ENCODE measurements at places on chromosomes 3 and 15.

DNA sequence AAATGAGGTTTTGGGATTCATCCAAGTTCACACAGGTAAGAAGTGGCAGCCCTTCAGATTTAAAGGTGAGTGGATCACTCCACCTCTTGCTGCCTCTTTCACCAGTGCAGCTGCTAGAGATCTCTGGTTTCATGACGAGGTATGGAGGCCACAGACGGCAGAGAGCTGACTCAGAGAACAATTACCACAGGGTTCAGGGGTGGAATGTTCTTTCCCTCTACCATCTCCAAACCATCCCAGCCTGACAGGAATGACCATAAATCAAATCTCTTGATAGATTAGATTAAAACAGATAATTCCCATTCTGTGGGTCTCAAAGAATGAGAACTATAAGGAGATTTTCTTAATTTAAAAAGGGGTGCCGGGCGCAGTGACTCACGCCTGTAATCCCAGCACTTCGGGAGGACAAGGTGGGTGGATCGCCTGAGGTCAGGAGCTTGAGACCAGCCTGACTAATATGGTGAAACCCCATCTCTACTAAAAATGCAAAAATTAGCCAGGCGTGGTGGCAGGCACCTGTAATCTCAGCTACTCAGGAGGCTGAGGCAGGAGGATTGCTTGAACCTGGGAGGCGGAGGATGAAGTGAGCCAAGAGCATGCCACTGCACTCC, 174.2 kb upstream of the ATP11B start:
- DNase-seq = no peak

DNA sequence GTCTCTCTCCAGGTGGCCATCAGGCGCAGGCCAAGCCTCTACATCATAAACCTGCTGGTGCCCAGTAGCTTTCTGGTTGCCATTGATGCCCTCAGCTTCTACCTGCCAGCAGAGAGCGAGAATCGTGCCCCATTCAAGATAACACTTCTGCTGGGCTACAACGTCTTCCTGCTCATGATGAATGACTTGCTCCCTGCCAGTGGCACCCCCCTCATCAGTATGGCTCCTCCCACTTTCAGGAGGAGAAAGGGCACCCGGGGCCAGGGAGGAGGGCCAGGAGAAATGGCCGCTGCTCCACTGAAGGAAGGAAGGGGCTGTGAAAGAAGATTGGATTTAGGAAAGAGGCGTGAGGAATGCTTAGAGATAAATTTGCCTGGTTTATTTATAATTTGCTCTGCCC, 6.6 kb downstream of the HTR3C start:
- DNase-seq = no peak

DNA sequence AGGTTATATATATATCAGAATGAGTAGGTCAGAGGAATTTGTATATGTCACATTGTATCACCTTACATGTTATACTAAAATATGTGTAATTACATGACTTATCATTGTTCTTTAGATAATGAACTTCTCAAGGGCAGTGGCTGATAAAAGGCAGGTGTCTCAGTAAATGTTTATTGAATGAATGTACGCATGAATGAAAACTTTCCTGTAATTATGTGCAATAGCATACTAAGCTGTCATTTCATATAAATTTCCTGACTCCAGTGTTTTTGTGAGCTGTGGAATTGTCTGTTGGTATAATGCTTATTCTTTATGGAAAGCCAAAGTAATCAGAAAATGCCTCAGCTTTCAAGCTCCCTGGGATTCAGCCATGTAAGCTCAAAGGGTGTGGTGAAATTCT, 4.2 kb downstream of the TBC1D23 start:
- no peak for DNase-seq

GRCh38 chr3:82143661-82144412, 382.4 kb upstream of the GBE1 start:
- no peak for DNase-seq

GRCh38 chr3:114860531-114860930, 286.6 kb downstream of the ZBTB20 start:
- no peak for DNase-seq

DNA sequence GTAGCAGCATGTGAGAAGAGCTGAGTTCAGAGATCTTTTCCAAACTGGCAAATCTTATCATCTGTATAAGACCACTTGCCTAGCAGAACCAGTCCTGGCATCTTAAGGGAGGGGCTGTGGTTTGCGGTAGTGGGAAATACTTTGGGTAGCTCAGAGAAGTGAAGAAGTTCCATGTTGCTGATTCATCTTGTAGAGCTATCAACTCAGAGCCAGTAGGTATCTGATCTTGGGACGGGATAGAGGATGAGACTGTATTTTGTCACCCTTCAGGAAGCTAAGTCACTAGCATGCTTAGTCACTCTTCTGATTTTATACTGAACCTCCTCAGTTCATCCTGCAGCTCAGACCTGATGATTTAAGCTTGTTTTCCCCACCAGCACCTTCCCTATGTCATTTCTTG, 211.4 kb downstream of the NR1D2 start:
- no peak for DNase-seq

GRCh38 chr3:15601046-15601398, 347 bp downstream of the HACL1 start:
- peak; percentile 3 for DNase-seq

GRCh38 chr3:61627768-61628185, 66.4 kb downstream of the PTPRG start:
- DNase-seq = no peak

DNA sequence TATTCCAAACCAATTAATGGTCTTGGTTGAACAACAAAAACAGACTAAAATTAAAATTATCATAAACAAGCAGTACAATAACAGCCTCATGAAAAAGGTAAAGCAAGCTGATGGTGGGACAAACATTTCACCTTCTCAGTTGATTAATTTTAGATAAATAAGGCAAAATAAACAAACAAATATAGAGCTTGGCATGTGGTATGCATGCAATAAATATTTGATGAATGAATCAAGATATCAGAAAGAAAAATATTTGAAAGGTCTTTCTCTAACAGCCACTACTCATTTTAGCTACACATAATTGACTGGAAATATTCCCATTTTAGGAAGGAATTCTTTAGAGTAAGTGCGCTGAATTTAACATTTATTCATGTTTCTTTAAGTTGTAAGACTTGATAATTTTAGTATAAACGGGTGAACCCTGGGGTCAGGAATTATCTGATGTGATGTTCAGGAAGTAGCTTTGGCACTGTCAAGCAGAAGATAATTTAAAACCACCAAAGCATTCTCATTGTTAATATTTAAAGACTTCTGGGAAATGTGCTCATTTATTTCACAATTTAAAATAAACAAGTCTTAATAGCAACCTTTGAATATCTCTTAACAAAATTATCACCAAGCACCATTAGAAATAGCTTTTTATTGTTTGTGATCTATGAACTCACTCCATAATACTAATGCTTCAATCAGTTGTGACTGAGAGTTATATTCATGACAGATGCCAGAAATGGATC, 372.3 kb upstream of the TGFBR2 start:
- no peak for DNase-seq

DNA sequence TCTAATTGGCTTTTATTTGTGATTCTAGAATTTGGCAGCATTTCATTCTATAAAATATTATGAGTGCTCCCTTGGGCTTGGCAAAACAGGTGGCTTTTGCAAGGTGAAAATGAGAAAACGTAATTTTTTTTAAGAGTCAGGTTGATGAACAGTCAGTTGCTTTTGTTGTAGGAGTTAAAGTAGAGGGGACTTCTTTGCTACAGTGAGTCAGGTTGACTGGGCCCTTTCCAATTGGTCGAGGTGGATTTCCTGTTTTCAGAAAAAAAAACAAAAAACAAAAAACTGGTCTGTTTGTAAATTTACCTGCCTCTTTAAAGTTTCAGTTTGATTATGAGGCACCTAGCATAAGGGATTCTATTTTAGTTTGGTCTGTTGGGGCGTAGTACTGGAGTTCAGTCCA, 1469.4 kb upstream of the GBE1 start:
- DNase-seq = no peak

DNA sequence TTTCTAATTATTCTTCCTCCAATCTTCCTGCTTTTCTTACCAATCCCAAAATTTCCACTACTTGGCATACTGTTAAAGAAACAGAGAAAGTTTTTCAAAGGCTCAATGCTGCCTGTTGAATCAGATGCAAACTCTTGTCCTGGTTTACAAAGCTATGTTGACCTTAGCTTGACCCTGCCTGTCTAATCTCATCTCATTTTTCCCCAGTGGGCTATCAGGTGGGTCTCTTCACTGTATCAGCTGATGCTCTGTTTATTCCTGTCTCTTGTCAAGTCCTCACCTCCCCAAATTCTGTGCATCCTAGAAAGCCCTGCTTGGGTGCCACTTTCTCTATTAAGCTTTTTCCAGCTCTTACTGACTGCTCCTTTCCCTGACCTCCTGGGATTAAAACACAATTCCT, 18.2 kb downstream of the NFKBIZ start:
- DNase-seq = no peak

GRCh38 chr3:187198490-187198889, 1.2 kb downstream of the RTP1 start:
- DNase-seq = no peak

GRCh38 chr15:61834076-61834697, 226.1 kb downstream of the VPS13C start:
- DNase-seq = peak; percentile 69

GRCh38 chr3:186255703-186256331, 106.2 kb downstream of the DGKG start:
- no peak for DNase-seq

DNA sequence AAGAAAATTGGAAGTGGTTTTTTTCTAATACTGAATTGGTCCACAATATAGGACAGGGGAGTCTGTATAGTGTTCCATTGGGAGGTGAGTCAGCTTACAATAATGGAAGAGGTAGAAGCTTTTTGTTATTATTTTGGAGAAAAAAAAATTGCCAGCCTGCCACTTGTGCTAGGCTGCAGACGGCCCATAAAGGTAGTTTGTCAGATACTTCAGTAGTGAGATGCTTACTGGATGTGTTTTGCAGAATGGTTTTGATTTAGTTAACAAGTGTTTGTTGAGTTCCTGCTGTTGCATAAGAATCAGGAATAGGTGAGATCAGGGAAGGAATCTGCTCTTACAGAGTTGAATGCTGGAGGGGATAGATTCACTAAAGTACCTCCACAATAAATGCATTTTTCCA, 1.0 kb downstream of the DTWD1 start:
- DNase-seq = no peak

DNA sequence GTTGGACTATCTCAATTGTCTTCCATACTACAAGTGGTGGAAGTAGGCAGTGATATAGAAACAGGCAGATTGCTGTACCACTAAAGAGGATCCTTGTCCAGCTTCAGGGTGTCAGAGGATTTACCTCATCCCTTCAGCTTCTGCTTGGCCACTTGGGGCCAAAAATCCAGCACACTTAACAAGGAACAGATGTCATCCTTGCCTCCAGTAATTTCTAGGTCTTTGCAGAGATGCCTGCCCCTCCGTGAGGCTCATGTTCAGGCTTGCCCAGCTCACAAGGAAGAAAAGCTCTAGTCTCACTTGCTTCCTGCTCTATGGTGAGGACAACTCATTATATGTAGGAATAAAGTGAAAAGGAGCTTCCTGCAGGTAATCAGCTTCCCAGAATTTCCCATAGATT, 510.3 kb downstream of the EPHA3 start:
- DNase-seq = no peak

DNA sequence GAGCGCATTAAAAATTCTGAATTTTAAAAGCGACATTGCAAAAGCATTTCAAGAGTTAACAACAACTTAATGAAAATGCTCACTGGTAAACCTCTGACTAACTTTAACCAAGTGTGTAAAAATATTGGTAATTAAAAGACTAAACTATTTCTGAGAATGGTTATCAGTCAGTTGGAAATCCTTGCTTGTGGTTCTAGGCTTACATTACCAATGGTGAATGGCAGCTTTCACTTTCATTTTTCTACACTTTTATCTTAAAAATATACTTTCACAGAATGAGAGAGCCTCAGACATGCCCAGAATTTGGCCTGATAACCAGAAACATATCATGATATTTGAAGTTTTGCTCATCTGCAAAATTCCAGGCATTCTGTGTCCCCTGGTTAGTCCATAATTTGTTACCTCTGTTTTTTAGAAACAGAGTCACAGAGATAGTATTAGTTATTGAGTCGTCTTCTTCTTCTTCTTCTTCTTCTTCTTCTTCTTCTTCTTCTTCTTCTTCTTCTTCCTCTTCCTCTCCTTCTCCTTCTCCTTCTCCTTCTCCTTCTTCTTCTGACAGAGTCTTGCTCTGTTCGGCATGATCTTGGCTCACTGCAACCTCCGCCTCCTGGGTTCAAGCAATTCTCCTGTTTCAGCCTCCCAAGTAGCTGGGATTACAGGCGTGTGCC, 5.5 kb upstream of the RNF111 start:
- DNase-seq = no peak

GRCh38 chr3:177193688-177194268, 3.5 kb downstream of the TBL1XR1 start:
- DNase-seq = no peak

GRCh38 chr3:157159037-157159761, 748 bp downstream of the CCNL1 start:
- DNase-seq = peak; percentile 57

- no peak for DNase-seq
Measured at GRCh38 chr3:147398813-147399534, 7.4 kb downstream of the ZIC4 start.

- no peak for DNase-seq
Measured at GRCh38 chr15:71397377-71397776, 282.1 kb downstream of the THSD4 start.

DNA sequence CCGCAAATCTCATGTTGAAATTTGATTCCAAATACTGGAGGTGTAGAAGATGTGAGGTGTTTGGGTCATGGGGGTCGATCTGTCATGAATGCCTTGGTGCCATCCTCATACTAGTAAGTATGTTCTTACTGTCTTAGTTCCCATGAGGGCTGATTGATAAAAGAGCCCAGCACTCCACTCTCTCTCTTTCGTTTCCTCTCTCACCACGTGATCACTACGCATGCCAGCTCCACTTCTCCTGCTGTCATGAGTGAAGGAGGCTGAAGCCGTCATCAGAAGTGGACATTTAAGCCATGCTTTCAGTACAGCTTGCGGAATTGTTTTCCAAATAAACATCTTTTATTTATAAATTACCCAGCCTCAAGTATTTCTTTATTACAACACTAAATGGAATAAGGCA, 6.1 kb downstream of the OR5H15 start:
- no peak for DNase-seq

- DNase-seq = no peak
Measured at GRCh38 chr3:61371123-61371522, 119.9 kb upstream of the FHIT start.

DNA sequence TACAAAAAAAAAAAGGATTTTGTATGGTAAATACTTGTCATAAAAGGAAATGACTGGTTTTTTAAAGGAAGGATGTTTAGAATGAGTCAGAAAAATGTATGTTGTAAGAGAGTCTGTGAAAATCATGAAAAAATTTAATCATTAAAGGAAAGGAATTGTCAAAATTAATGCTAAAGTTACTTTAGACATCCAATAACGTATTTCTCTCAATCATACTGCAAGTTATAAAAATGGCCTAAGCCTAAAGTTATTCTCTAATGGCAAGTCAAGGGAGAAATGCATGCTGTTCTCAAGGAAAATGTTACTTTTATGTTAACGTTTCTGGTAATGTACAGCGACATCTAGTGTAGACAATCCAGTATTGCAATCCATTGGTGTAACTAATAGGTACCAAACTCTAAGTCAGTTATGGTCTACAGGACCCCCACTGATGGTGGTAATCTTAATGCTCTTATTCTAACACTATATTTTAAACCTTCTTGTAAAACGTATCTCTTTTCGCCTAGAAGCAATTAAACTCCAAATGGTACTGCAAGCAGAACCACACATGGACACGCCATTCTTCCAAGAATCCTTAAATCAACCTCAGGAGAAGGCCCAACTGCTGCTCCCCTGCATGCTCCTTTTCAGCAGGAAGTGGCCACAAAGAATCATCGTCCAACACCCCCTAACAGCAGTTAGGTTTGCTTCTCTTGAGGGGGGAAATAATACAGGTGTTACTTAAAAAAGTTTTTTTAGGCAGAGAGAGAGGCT, 35.2 kb downstream of the NCEH1 start:
- DNase-seq = no peak

Measured in stimulated activated CD4-positive, alpha-beta T cell treated with anti-CD3 and anti-CD28 coated beads, Interleukin-1b, Interleukin-23, amount 100 ng/mL, for 1 hour (primary cell).